ENCODE measurements at places on chromosomes 12 and 14. TPM values are rescaled to one million over a fixed set of nuclear protein-coding genes. Genes with fewer than 3 reads are reported as not detected.

DNA sequence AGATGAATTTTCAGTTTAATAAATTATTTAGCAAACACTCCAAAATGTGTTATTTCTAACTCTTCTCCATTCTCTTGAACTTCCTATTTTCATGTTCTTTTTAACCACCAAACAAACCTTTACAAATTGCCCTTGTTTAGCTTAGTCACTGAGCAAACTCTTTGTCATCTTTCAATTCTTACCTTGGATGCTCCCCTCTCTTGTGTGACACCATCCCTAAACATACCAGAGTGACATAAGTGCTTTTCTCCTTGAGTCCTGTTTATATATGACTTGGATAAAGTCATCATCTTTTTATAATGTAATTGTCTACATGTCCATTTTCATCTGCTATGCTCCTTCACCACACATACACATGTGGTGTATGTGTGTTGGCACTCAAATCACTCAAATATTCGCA, 3.4 kb upstream of the TMEM19 start:
- no peak for DNase-seq

ZNF605 gene
- 5.7 TPM for total RNA-seq

- no peak for DNase-seq
Measured at GRCh38 chr12:119704065-119704747, 36.3 kb downstream of the PRKAB1 start.

DNA sequence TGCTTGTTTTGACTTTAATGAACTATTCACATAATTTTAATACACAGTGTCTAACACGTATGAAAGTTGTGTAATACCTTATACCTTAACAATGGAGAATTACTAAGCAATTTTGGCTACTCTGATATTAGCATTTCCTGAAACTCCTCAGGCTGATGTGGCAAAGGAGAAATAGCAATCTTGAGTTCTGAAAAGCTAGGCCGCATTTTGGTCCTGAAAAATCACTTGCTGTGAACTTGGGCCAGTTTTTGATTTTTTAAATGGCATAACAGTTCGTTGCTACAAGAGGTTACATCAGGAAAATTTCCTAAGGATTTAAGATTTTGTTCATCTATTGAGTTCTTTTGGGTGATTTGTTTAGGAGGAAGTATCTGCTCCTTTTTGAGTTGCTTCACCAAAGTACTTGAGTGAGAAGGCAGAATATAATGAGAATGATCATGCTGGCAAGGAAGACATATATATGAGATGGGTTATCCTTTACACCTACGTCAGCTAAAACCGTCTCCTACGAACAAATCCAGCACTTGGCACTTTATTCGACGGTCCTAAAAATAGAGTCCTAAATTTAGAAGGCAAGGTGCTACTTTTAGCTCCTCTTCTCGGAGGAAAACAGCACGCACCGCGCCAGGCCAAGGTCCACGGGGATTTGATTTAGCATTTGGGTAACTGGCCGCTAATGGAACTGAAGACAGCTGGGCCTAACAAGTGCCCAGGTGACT, 32.2 kb downstream of the MIA2 start:
- no peak for DNase-seq

- DNase-seq = no peak
Measured at GRCh38 chr14:56313789-56314188, 195.6 kb downstream of the PELI2 start.

DNA sequence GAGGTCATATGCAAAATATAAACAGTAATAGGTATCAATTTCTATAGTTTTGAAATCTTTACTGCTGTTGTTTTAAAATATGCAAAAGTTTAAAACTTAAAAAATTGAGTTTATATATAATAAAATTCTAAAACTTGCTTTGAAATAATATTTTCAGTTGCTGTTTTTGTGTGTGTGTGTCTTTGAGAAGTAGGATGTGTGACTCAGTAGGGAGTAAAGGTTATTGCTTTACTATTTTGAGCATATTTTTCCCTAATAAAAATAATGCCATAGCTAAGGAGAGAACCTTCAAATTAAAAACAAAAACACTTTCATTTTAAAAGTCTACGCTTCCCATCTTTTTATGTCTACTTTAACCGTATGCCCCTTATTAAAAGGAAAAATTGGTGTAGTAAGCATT, 238.1 kb downstream of the FBXL14 start:
- no peak for DNase-seq

GRCh38 chr14:99158646-99159165, 113.3 kb downstream of the BCL11B start:
- DNase-seq = no peak

- no peak for DNase-seq
Measured at GRCh38 chr12:7169951-7170350, 19.5 kb upstream of the PEX5 start.

- DNase-seq = no peak
Measured at GRCh38 chr12:7158781-7159609, 28.8 kb downstream of the CLSTN3 start.

GRCh38 chr14:66641861-66642635, 134.1 kb downstream of the GPHN start:
- no peak for DNase-seq

- DNase-seq = peak; percentile 7
Measured at GRCh38 chr14:26444822-26445221, 153.0 kb downstream of the NOVA1 start.

DNA sequence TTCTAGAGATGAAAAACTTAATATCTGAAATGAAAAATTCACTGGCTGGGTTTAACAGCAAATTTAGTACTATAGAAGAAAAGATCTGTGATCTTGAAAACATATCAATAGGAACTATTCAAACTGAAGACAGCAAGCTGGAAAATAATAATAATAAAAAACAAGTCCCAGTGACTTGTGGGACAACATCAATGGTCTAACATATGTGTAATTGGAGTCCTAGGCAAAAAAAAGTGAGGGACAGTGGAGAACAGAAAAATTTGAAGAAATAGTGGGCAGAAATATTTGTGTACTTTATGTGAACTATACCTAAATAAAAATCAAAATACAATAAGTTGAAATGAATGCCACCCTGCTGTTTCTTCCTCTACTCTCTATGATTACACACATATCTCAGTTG, 2.4 kb upstream of the SERPINA9 start:
- DNase-seq = no peak

DNA sequence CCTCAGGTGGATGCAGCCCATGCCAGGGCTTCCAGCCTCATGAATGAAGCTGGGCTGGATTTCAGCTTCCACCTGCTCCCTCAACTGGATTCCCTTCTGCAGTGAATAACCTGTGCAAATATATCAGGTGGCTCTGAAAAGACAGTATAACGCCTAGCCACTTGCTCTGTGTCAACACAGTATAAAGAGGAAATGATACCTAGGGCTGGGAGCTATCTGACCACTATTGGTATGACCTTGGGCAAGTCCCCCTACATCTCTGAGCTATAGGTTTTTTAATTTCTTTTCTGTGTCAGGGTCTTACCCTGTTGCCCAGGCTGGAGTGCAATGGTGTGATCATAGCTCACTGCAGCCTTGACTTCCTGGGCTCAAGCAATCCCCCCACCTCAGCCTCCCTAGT, 19.8 kb downstream of the ISM2 start:
- no peak for DNase-seq

DNA sequence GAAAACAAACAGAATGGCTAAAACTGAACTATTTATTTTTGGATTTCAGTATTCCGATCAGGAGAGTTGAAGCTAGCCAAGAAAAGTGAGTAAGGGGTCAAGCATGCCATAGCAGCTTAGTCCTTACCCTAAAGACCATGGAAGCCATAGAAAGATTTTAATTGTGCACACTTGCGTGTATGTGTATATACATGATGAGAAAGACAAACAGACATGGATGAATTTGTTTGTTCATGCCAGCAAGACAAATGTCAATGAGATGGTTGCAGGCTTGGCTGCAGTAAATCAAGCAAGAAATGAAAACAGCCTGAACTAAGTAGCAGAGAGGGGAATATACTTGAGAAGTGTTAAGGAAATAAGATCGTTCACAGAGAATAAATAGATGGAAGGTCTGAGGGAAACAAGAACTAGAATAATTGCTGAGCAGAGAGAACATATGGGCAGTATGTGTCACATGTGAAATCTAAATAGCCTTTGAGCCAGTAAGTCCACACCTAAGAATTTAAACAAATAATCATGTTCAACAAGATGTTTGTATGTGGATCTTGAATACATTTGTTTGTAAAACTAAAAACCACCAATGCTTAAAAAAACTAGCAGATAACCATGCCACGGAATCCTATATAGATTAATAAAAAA, 14.8 kb downstream of the SNW1 start:
- DNase-seq = no peak

- no peak for DNase-seq
Measured at GRCh38 chr14:58276208-58276607, 22.1 kb upstream of the ARID4A start.

GRCh38 chr12:22658214-22658613, 33.2 kb downstream of the ETNK1 start:
- peak; percentile 39 for DNase-seq

DNA sequence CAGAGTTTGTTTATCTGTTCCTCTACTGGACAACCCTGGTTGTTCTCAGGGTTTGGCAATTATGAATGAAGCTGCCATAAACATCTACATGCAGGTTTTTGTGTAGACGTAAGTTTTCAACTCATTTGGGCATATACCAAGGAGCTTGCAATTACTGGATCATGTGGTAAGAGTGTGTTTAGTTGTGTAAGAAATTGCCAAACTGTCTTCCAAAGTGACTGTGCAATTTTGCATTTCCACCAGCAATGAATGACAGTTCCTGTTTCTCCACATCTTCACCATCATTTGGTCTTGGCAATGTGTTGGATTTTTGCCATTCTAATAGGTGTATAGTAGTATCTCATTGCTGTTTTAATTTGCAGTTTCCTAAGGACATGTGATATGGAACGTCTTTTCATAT, 39.8 kb upstream of the FBXO33 start:
- DNase-seq = no peak

- no peak for DNase-seq
Measured at GRCh38 chr12:70885956-70886355, 34.6 kb downstream of the PTPRR start.

DNA sequence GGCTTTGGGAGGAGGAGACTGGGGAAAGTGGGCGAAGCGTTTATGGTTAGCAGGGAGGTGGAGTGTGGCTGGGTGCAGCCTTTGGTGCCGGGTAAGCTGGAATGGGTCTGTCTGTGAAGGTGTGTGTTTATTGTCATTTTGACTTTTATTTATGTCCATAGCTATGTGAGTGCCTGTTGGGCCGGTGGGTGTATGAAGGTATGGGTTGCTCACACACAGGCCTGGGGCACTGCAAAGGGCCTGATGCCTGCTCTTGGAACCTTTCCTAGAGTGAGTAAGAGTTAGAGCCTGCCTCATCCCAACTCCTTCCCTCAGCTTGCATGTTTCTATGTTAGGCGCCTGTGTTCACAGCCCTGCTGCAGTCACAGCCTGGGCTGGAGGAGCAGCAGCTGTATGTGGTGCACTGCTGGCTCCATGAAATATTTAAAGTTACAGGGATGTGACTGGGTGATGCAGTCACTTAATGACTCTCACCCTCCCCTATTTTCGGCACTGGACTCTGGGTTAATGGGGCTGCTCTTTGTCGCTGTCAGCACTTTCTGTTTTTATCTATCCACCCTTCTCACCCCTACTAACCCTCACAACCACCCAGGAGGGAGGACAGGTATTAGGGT, 2.6 kb upstream of the PPP1R1A start:
- no peak for DNase-seq

- DNase-seq = no peak
Measured at GRCh38 chr14:25034803-25035681, 14.9 kb downstream of the STXBP6 start.

DNA sequence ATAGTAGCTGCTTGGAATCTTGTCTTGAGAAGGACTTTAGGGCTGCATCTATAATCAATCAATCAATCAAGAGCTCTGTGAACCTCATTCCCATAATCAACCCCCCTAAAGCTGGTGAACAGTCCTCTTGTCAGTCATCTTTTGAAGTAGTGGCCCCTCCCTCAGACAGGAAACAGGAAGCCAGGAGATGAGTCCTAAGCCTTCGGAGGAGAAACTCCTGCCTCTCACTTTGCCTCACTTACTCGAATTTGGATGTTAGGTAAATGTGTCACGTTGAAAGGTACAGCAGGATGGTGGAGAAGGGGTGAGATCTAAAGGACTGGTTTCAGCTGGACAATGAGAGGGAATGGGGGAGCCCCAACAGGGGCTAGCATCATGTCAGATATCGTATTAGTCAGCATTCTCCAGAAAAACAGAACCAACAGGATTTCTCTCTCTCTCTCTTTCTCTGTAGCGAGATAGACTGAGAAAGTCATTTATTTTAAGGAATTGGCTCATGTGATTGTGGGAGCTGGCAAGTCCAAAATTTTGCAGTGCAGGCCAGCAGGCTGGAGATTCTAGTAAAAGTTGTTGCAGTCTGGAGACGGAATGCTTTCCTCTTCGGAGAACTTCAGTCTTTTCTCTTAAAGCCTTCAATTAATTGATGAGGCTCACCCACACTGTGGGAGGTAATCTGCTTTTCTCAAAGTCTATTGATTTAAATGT, 144.4 kb upstream of the PWP1 start:
- DNase-seq = no peak

IL31 gene
- total RNA-seq = not detected

DNA sequence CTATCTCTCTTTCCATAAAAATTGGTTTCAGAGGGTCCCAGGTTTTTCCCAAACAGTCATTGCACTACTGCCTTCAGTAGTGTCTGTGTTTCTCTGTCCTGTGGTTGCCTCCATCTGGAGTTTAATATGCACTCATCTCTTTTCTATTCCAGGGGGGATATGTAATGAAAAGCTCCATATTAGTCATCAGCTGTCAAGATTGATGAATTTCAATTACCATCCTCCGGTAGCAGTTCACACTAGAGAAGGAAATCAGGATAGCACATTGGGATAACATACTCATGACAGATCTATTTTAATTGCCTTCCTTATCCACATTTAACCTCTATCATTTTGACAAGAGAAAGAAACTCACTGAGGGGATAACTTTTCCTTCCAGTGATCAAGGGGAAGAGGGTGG, 589.0 kb upstream of the SEL1L start:
- no peak for DNase-seq

- no peak for DNase-seq
Measured at GRCh38 chr14:81535396-81536164, 1.9 kb upstream of the SEL1L start.

GRCh38 chr14:102027951-102028350, 58.9 kb downstream of the HSP90AA1 start:
- DNase-seq = no peak

HOXC4 gene
- total RNA-seq = 0.10 TPM

IFNG-AS1 gene
- not detected for total RNA-seq

HNRNPA1 gene
- 488 TPM for total RNA-seq

FGD4 gene
- total RNA-seq = 18.8 TPM

DNA sequence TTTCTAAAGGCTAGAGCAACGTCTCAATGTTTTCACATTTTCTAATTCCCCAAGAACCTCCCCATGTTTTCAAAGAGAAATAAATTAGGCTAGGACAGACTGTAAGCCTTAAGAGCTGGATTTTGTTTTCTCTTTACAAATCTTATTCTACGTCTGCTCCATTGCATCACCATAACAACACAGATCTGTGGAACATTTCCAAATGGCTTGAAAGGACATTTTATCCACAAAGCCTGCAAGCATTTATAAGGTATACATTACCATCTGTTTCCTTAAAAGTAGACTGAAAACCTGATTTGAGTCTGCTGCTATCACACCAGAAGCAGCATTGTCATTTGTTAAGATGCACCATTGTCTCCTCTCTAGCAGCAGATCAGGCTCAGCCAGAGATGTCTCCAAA, 115.3 kb upstream of the PLEKHA5 start:
- no peak for DNase-seq

Data from glomerular endothelial cell (primary cell).